PC-3 (cell line): ENCODE measurements at places on chromosomes 6 and 20.
A peak's percentile ranks its signal among the peaks of the same experiment; 100 is the strongest.

DNA sequence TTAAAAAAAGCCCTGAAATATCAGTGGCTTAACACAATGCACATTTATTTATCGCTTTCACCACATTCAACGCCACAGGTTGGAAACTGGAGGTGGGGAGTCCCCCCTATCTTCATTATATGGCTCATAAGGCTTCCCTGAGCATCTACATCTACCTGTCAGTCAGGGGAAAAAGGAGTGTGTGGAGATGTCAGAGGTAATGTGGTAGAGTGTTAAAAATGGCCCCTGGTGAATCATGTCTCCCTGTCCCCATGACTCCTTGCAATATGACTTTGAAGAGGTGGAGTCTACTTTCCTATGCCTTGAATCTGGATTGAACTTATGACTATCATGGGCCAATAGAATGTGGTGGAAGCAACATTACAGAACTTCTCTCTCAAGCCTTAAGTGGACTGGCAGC is 65.5 kb upstream of the BTBD3 start:
- no peak for DNase-seq

GRCh38 chr6:163964789-163965188 is 550.3 kb downstream of the QKI start:
- DNase-seq, result no peak

GRCh38 chr6:110683241-110683640 is 132.0 kb downstream of the CDK19 start:
- DNase-seq, result no peak

- DNase-seq, result peak; percentile 1
These were observed 42.5 kb downstream of the IPCEF1 start for GRCh38 chr6:154314084-154314483.

DNA sequence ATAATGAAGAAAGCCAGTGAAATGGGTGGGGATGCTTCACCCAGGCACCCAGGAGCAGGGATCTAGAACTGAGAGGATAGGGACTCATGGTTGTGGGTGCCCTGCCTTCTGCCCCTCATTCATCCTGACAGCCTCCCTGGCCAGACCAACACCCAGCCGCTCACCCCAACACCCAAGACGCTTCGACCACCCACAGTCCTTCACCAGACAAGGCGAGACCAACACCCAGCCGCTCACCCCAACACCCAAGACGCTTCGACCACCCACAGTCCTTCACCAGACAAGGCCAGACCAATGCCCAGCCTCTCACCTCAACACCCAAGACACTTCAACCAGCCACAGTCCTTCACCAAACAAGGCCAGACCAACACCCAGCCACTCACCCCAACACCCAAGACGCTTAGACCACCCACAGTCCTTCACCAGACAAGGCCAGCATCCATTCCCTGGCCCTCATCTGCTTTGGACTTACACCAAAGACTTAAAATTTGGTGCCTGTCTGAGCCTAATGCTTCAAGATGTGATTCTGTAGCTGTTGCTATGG is 131.5 kb downstream of the ANKRD60 start:
- DNase-seq, result no peak

- peak; percentile 18 for DNase-seq
These were observed 647 bp downstream of the AK9 start for GRCh38 chr6:109690373-109690736.

GRCh38 chr6:25942561-25943147 is 12.2 kb upstream of the SLC17A2 start:
- DNase-seq, result peak; percentile 68

GRCh38 chr6:37171201-37171969 is 1.4 kb downstream of the PIM1 start:
- DNase-seq, result peak; percentile 34

- DNase-seq, result peak; percentile 32
These were observed 4.5 kb downstream of the SOX4 start for GRCh38 chr6:21597801-21598673.

- no peak for DNase-seq
These were observed 14.8 kb downstream of the PAQR8 start for GRCh38 chr6:52376763-52377162.

- DNase-seq, result no peak
These were observed 122.3 kb downstream of the JARID2 start for GRCh38 chr6:15368186-15368585.

- no peak for DNase-seq
These were observed 77.0 kb upstream of the ESR1 start for GRCh38 chr6:151730496-151730870.

DNA sequence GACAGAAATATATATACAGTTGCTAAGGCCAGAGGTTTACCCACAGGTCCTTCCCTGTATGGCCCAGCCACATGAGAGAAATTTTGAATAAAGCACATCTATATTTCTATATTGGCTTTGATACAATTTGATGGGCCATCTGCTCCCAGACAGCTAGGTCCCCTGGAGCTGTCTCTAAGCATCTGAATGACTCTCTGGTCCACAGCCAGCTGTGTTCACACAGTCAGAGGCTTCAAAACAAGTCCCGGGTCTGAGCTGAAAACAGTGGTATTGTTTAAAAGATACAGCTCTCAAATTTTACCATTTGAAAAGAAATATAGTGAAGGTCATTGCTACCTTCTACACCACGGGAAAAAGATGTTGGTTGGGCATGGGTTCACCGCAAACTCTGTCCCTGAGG is 161.1 kb downstream of the SLC35B3 start:
- no peak for DNase-seq
